ENCODE measurements at places on chromosomes 7 and 10.

DNA sequence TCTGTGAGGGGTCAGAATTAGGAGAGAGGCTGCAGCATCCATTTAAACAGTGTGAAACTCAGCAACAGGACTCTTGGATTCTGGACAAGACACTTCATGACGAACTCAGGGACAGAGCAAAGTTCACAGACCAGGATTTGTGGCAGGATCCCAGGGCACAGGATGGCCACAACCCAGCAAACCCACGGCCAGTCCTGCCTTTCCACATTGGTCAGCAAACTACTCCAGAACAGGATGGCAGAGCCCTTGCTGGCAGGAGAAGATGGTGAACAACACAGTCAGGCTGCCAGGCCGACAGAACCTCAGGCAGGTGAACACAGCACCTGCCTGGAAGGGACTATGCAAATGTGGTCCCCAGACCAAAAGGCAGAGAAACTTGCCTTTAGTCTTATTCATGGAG, 34.4 kb downstream of the VSTM4 start:
- DNase-seq: no peak

GRCh38 chr10:98272656-98273055, 4.7 kb upstream of the LOXL4 start:
- DNase-seq: no peak

DNA sequence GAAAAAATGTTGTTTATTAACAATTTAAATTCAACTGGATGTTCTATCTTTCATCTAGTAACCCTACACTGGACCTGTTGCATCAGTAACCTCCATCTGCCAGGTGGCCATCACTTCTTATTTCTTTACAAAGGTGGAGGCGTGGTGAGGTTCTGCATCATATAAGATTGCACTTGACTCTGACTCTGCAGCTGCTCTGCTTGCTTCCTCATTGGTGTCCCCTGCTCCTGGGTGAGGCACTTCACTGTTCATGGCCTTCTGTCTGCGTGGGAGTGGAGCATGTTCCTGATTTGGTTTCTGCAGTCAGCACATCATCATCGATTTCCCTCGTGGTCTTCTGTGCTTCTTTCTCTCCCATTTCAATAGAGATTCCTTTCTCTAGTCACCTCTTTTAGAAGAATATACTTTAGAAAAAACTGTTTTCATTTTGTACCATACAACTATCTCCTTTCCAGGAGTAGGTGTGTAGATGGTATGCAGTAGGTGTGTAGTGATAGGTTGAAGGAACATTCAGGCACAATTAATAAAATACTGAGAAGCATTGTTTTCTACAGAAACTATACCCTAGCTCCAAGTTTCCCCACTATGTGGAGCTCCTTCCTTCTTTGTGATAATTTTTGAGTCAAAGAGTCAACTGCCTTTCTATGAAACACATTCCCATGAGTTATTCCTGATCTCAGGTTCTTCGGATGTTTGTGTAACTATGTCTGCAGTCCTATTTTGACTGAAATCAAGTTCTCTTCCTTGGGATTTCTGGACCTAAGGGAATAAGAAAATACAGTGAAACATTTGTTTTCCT, 231.7 kb upstream of the CNTNAP2 start:
- DNase-seq: no peak

DNA sequence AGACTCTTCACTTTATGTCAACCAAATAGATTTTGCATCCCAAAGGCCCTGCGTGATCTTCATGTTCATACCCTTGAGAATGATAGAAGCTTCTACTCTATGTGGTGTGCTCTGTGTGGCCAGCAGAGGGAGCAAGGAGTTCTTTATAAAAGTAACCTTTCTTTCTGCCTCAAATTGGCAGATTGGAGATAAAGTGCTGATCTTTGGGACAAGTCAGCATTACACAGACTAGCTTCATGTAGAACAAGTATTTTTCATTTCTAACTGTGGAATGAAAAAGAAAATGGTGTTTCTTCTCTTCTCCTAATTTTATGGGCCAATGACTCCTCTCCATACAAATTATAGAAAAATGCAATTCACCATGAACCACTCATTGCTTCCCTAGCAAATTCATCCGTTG, 1214.1 kb downstream of the SORCS1 start:
- no peak for DNase-seq

Data from C1 segment of cervical spinal cord (tissue), 14 donors.